ENCODE measurements at places on chromosomes 6 and 20.
A peak's percentile ranks its signal among the peaks of the same experiment; 100 is the strongest.

GRCh38 chr6:33147807-33148666, 44.2 kb downstream of the COL11A2 start:
- DNase-seq, result no peak

DNA sequence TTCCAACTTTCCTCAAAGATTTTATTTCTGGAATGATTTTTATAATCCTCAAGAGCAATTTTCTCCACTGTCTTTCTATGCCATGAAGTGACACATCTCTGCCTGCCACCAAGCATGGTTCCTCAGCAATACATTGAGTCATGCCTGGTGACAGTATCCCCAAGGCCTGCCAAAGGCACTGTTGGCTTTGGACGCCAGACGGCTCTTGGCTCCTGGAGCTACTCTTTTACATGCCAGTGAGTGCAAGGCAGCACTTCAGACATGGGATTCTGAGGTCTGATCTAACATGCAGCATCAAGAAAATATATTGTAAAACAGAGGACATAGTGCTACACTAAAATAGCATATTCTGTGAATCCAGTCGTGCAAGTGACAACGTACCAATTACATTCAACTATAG, 20.1 kb upstream of the PLEKHG1 start:
- no peak for DNase-seq

DNA sequence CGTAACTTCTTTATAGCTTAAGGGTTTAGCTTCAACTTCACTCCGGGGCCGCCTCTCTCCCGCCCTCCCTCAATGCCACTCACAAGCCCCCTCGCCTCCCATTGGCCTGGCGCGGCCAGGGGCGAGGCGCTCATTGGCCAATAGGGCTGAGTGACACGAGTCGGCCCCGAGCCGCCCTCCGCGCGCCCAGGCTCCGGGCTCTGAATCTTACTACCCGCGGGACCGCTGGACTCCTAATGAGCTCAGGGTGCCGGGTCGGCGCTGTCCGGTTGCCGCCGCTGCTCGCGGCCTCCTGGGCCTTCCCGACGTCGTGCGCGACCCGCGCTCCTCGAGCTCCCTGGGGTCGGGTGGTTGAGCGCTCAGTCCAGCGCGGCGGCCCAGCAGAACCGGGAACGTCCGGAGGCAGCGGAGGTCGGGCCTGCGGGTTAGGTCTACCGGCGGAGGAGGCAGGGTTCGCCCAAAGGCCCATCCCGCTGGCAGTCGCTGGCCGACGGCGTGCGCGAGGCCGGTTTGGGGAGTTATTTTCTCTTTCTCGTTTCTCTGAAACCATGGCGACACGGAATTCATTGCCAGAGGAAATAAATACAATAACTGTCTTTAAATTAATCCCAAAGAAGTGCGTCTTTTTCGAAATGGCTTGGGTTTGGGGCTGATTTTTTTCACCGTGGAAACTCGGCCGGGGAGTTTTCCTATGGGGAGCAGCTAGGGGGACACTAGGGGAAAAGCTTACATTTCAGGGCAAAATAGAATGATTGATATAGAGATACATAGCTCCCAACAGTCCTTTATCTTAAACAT, at the start of gene SIM1:
Gene SIM1, minus strand, starts transcription at position 19 of the 798 bp plus-strand sequence. CDS start 1,453 bp downstream, outside the sequence.
- no peak for DNase-seq

DNA sequence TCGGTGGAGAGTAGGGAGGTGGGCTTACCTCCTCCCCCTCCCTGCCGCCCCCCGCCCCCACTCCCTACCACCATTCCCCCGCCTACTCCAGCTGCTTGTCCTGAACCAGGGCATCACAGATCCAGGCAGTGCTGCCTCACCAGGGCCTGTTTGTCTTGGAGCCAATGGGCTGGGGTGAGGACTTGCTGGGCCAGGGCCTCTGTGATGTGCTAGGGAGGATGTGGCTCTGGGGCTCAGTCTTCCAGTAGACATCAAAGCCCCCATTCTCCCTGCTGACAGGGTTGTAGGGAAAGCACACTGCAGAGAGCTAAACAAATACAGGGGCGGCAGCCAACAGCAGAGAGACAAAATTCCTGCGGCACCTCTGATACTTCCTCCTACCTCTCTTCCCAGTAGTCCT, 48.2 kb upstream of the NXT1 start:
- DNase-seq, result no peak

- no peak for DNase-seq
Measured at GRCh38 chr20:19765913-19766312, 7.9 kb downstream of the RIN2 start.

DNA sequence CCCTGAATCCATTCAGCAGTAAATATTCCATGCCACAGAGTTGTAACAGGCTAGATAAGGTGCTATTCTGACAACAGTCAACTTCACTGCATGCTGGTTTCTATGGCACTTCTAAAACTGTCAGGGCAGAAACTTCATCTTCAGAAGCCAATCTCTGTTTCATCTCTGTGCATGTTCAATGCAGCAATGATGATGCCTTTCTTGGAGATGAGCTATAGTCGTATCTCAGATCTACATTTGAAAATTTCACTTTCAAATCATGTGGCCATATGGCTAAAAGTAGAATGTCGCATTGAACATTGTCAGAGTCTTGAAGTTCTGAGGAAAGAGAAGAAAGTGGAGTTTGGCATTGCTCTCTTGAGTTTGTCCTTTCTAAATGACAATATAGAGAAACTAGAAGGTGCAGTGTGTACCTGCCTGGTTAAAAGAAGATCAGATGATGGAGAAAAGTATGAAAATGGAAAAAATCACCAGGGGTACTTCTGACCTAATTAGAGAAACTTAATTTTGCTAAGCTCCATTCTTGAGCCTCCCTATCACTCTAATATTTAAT, 49.0 kb upstream of the VSTM2L start:
- no peak for DNase-seq

- DNase-seq, result no peak
Measured at GRCh38 chr6:161308075-161308655, 34.3 kb upstream of the AGPAT4 start.

GRCh38 chr20:22617160-22617559, 32.8 kb upstream of the FOXA2 start:
- no peak for DNase-seq

GRCh38 chr6:124943658-124944057, 18.6 kb upstream of the RNF217 start:
- DNase-seq, result no peak

DNA sequence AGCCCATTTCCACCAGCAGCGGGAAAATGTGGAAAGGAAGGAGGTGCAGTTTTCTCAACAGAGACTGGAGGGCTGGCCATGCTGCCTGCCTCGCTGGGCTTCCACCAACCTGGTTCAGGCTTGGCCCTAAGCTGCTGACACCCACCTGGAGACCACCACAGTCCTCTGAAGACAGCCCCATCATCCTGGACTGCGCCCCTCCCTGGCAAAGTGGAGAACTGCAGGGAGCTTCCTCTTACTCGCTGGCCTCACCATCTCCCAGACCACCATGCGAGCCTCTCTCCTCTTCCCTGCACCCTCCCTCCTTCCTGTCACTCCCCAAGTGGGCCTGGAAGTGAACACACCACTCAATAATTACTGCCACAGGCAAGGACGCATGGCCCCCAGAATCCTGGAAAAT, 71.5 kb downstream of the PSMG4 start:
- no peak for DNase-seq

- DNase-seq, result no peak
Measured at GRCh38 chr20:49570828-49571552, 3.1 kb upstream of the PTGIS start.

DNA sequence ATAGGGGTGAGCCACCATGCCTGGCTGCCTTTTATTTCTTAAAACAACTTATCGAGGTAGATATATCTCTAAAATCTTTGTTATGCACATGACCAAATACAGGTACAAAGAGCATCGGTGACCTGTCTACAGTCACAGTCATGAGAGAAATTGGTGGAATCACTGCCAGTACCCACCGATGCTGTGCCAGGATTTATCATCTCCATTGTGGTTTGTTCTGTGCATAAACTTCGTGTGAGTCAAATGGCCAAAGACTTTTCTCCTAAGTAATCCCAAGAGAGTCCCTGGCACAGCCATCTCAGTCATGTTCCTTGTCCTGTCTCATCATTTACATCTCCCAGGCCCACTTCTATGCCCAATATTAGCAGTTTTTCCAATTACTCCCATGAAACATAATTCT, 9.0 kb downstream of the GSTA3 start:
- DNase-seq, result no peak

GRCh38 chr6:166257911-166258318, 50.3 kb downstream of the PRR18 start:
- DNase-seq, result peak; percentile 38

- no peak for DNase-seq
Measured at GRCh38 chr6:11228935-11229654, 3.4 kb downstream of the NEDD9 start.

GRCh38 chr6:27871924-27872638, 40.1 kb downstream of the OR2B2 start:
- DNase-seq, result peak; percentile 61

GRCh38 chr20:43187476-43188233, 2.1 kb downstream of the PTPRT start:
- peak; percentile 48 for DNase-seq

GRCh38 chr6:157249826-157250225, 73.5 kb downstream of the TMEM242 start:
- DNase-seq, result no peak

GRCh38 chr6:153096792-153097191, 34.3 kb downstream of the RGS17 start:
- no peak for DNase-seq

DNA sequence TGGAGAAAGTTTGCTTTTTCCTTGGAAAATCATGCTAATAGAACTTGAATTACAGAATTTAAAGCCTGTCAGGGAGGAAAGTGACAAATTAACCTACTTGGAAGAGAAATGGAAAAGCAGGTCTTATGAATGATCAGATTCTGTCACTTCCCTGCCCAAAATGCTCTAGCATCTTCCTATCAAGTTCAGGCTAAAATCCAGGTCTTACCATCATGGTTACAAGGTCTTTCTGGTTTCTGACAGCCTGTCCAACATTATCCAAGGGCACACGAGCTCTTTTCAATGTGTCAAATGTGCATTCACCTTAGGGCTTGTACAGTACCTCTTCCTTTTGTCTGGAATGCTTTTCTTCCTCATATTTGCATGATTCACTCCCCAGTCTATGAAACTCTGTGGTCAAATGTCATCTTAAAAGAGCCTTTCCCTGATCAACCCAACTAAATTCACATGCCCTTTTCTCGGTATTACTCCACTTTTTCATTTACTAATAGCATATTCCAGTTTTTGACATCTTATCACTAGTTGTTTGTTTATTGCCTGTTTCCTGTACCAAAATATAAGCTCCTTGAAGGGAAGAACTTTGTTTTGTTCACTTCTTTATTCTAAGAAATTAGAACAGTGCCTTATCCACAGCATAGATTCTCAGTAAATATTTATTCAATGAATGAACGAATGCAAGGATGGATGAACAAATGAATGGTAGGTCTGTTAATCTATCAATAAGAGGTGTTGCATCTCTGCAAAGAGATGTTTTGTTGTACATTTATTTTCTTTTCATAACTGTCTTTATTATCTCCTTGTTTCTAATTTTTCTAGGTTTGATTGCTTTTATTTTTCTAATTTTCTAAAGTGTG, 139.5 kb downstream of the BCAS1 start:
- no peak for DNase-seq

- no peak for DNase-seq
Measured at GRCh38 chr6:159116343-159116742, 52.9 kb upstream of the FNDC1 start.

DNA sequence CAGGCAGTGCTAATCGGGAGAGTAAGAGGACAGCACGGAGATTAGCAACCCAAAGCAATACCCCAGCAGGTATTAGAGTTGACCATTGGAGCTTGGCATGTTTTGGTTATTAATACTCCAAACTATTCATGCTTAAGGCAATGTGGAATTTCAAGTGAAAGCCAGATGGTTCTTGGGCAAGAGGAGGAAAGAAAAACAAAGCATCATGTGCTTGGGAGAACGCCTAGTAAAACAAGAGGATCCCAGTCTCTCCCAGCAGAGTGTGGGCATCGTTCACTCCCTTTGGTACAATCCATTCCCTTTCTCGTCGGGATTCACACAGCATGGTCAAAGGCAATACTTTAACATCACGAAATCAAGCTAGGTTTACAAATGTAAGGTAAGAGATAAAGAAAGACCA, 349.8 kb downstream of the PRKN start:
- no peak for DNase-seq

- DNase-seq, result no peak
Measured at GRCh38 chr6:52675372-52675771, 4.5 kb downstream of the TMEM14A start.

DNA sequence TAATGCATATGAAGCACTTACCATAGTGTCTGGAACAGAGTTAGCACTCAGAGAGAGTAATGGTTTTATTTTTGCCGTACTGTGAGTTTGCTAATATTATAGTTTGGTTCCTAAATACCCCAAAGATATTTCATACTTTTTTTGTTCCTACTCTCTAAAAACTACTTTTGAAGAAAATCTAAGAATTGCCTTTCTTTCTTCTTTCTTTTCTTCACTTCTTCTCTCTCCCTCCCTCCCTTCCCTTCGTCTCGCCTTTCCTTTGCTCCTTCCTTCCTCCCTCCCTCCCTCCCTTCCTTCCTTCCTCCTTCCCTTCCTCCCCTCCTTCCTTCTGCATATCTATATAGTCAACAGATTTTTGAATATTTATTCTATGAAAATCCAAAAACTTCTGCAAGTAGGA, 351.7 kb upstream of the RSPO3 start:
- DNase-seq, result no peak

- no peak for DNase-seq
Measured at GRCh38 chr6:37679539-37680476, 17.9 kb downstream of the MDGA1 start.

GRCh38 chr6:138920906-138921305, 67.1 kb downstream of the REPS1 start:
- no peak for DNase-seq

DNA sequence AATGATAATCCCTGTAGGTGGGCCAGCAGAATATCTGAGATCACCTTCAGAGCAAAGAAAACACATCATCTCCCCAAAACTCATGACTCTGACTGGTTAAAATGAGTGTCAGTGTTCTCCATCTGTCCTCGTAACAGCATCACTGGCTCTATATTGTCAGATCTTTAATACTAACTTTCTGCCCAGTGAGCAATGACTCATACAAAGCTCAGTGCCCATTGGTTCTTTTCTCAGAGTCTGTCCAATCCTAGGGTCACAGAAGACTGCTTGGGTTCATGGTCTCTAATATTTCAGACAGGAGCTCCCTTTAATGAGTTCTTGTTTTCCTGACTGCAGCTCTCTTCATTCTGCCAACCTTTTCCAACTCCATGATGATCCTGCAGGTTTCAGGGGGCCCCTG, 36.4 kb downstream of the HLA-DPB1 start:
- no peak for DNase-seq

DNA sequence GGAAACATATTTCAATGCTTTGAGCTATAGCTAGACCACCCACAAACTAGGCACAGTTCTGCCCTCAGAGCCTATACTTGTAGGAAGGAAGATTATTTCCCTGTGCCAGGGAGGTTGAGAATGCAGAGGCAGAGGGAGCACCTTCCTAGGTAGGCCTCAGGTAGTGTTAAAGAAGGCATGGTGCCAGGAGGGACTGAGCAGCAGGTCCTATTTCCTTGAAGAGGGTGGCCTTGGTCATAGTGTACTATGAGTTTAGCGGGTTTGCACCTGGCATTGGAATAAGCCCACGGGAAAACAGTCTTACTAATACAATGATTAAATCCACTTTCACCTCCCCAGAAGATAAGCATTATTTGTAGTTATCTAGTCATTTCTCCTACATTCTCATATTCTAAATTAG, 375.4 kb downstream of the CDKAL1 start:
- DNase-seq, result no peak

GRCh38 chr20:53611449-53611894, 17.8 kb upstream of the ZNF217 start:
- no peak for DNase-seq

All from stimulated activated CD4-positive, alpha-beta T cell treated with anti-CD3 and anti-CD28 coated beads, TNF-alpha, amount 100 ng/mL, for 48 hours (primary cell).